ENCODE measurements at places on chromosomes 3 and 15.

DNA sequence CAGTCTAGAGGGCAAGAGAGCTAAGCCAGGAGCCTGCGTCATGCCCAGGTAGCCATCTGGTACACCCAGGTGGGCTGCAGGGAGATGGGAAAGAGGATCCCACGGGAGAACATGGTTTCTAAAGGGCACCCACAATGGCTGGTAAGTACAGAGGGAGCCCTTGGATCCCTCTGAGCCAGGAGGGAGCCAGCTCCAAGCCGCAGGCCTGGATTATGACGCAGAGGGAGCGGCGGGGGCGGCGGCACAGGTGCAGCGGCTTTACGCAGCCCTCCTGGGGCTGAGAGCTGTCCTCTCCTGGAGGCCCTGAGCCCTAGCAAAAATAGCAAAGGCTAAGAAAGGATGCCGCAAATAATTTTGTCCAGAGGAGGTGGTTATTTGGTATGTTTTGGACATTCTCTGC, 2.8 kb downstream of the CAV3 start:
- no peak for DNase-seq

DNA sequence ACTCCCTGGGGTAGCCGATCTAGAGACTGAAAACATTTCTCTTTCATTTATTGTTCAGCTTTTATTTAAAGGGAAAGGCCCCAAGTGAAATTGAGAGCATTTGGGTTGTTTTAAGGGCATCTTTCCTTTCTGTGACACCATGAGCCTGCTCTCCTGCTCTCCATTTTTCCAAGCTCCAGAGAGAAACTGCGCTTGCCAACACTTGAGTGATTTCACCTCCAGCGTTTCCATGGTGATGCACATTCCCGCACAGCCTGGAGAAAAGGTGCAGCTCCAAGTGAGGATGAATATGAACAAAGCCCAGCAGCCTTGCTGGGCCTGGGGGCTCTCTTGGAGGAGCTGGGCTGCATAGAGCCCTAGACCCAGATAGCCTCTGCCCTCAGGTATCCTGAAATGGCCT, 159.2 kb upstream of the PPP2R3A start:
- DNase-seq, result no peak

DNA sequence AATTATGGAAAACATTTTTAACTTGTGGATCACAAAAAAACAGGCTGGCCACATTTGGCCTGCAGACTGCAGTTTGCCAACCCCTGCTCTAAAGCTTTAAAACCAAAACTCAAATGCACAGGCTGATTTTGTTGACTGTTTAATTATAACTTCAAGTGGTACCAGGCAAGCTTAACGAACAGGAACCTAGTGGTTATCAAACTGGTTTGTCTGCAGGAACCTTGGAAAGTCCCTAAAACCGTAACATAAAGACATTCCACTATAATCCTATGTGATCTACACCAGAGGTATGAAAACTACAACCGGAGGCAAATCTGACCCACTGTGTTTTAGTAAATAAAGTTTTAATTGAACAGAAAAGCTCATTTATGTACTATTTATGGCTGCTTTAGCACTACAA, 52.4 kb downstream of the TBL1XR1 start:
- no peak for DNase-seq

DNA sequence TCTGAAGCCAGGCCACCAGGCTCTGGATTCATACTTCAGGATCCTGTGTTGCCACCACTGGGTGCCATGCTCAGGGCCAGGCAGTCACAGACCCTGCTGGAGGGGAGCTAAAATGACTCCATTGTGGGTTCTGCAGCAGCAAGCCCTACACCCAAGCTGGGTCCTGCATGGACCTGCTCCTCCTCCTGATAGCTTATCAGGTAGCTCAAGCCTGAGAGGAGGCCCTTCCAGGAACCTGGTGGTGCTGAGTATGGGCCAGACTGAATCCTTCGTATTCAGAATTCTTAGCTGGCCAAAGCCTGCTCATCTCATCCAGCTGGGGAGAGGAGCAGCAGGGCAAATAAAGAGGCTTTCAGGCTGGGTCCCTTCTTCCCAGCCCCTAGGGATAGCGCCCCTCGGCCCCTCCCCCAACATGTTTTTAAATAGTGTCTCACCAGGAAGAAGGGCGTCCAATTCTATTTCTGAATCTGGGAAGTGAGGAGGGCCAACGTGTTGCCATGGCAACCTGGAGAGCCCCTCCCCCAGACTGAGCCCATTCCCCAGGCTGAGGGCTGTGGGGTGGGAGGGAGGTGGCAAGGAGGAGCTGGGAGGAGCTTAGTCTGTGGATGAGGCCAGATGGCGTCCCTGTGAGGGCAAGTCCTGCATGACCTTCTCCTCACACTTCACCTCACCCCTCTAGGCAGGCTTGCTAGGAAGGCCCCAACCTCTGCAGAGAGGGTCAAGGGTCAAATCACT, 11.0 kb upstream of the CAMKV start:
- DNase-seq, result no peak

- DNase-seq, result no peak
Measured at GRCh38 chr15:73969151-73969759, 22.8 kb downstream of the STOML1 start.

- DNase-seq, result no peak
Measured at GRCh38 chr3:102941786-102942185, 507.0 kb downstream of the ZPLD1 start.

DNA sequence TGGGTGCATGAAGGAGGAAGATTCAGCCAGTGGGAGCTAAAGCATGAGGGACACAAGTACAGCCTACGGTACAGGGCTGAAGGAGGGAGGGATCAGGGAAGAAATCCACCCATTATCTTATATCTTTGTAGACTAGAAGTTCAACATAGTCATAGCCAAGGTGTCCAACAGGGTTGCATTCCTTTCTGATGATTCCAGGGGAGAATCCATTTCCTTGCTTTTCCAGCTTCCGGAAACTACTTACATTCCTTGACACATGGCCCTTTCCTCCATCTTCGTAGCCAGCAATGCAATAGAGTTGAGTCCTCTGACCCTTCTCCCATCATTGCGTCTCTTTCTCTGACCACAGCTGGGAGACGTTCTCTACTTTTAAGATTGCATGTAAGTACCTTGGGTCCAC, 471.0 kb upstream of the SEMA6D start:
- no peak for DNase-seq

GRCh38 chr3:152628496-152628895, 206.4 kb upstream of the P2RY1 start:
- no peak for DNase-seq

- no peak for DNase-seq
Measured at GRCh38 chr15:40909662-40910630, 15.7 kb downstream of the VPS18 start.

GRCh38 chr3:28291577-28291976, 50.2 kb downstream of the CMC1 start:
- no peak for DNase-seq

GRCh38 chr3:139546772-139547171, 7.2 kb upstream of the RBP1 start:
- DNase-seq, result no peak

- DNase-seq, result no peak
Measured at GRCh38 chr15:101313041-101313761, 18.2 kb upstream of the SNRPA1 start.

GRCh38 chr15:66154581-66154980, 99.0 kb downstream of the MEGF11 start:
- no peak for DNase-seq

- DNase-seq, result no peak
Measured at GRCh38 chr3:173709026-173709425, 311.5 kb downstream of the NLGN1 start.

DNA sequence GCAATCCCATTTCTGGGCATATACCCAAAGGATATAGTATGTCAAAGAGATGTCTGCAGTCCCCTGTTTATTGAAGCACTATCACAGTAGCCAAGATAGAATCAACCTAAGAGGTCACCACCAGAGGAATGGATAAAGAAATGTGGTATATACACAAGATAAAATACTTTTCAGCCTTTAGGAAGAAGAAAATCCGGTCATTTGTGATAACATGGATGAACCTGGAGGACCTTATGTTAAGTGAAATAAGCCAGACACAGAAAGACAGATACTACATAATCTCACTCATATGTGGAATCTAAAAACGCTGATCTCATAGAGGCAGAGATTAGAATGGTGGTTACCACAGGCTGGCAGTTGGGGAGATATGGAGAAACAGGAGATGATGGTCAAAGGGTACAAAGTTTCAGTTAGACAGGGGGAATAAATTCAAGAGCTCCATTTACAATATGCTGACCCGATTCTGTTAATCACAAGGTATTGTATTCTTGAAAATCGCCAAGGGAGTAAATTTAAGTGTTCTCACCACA, 195.8 kb downstream of the MTHFS start:
- DNase-seq, result no peak

DNA sequence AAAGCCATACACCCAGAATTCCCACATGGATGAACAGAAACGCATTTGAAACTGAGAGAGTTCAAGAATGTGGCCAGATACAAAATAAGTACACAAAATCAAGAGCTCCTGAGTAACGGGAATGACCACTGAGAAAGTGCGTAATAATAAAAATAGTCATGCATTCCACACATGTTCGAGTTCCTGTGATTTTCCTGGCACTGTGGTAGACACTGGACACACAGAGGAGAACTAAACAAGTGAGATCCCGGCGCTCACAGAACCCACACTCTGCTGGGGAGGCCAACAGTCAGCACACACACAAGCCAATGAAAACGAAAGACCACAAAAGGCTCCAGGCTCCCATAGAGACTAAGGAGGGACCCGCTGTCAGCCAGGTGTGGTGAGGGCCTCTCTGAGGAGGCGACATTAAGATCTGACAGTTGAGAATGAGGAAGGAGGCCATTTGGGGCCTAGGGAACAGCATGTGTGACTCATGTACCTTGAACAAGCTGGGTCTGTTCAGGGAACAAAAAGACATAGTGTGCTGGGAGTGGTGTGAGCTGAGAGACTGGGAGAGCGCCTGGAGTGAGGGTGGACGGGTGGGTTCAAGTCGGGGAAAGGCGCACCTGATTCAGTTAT, 5.1 kb downstream of the FAM107A start:
- DNase-seq, result no peak

DNA sequence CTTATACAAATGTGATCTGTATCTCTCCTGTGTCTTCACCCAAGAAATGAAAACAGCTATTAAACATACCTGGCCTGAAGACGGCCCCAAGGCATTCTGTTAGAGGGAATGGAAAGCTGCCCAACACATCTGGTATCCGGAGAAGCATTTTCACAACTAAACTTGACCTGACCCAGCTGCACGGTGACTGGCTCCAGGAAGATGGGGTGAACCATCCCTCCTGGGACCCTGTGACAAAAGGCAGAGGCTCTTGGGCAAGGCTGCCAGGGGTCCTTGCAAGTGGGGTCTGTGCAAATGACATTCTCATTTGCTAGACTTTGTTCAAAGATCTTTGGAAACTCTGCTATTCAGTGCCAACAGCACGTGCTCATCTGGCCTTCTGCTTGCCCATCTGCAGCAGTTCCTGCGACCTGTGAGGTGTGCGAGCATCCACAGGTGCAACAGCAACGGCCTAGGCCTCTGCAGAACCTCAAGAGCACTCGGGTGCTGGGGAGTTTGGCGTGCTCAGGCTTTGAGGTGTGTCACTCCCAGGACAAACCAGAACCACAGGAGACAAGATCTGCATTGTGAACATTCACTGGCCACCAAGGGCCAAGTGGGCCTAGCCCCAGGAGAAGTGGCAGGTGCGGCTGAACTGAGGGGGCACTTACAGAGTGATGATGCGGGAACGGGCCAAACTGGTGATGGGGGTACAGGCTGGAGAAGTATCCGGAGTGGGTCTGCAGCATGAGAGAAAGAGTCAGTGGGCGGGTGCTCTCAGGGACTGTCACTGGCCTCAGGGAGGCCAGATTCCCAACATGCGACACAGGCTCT, 71.8 kb downstream of the SENP2 start:
- no peak for DNase-seq

- no peak for DNase-seq
Measured at GRCh38 chr15:63156755-63157117, 541 bp downstream of the RPS27L start.

DNA sequence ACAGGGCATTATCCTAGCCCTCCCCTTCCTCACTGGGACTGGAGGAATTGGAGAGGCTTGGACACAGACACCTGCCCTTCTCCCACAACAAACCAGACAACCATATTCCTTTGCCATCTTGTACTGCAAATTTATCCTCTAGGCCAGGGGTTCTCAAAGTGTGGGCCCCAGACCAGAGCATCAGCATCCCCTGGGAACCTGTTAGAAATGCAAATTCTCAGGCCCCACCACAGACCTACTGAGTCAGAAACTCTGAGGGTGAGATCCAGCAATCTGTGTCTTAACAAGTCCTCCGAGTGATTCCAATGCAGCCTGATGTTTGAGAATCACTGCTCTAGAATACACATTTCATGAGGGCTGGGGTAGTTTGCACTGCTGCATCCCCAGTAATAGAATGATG, 115.4 kb downstream of the OXNAD1 start:
- no peak for DNase-seq

DNA sequence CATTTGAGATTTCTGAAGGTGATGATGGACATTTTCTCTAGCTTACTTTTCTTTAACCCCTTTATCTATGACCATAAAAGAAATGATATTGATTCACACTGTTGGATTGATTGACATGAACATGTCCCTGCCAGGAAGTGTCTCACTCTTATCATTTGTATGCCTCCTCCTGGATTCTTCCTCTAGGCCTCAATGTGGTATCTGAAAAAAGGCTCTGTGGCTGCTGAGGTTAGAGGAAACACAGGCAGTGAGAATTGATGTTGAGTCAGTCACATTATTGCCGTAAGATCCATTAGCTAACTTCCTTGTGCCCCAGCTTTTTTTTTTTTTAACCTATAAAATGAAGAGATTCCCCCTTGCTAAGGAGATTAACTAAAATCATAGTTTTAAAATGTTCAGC, 8.0 kb upstream of the THRB start:
- DNase-seq, result no peak

GRCh38 chr15:60091157-60091556, 87.0 kb downstream of the FOXB1 start:
- DNase-seq, result no peak

DNA sequence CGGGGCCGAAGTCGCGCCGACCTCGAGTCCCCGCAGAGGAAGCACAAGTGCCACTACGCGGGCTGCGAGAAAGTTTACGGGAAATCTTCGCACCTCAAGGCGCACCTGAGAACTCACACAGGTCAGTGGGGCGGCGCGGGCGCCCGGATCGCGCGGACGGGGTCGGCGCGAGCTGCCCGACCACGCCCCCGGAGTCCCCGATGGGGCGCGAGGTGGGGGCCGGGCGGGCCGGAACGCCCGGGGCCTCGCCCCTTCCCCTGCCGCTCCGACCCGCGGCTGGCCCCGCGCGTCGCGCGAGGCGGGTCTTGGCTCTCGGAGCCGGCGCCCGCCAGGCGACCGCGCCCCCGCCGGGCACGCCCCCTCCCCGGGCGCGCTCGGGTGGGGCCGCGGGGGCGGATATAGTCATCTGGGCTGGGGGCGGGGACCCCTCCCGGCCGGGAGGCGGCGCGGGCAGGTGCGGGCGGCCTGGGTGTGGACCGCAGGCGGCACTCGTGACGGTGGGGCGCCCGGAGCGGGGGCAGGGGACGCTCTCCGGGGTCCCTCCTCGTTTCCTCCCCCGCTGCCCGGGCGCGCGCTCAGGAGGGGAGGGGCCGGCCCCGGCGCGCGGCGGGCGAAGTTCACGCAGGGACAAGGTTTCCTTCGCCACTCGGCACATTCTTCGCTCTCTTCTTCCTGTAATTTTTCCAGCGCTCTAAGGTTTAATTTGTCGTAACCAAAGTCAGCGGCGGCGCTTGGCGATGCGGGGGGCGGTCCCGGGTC, 1.2 kb downstream of the KLF13 start:
- DNase-seq, result peak; percentile 82

All from T-helper 17 cell (primary cell).